ENCODE measurements at places on chromosomes 3 and 15. TPM values are rescaled to one million over a fixed set of nuclear protein-coding genes. Genes with fewer than 3 reads are reported as not detected.

The DLL4 gene
- 0.08 TPM for total RNA-seq

The GOLGA8N gene
- 6.5 TPM for total RNA-seq

The CCPG1 gene
- total RNA-seq: 35.5 TPM

The OIP5 gene
- total RNA-seq: not detected

The EPHB1 gene
- total RNA-seq: not detected

The ULK3 gene
- total RNA-seq: 35.1 TPM

The DBR1 gene
- total RNA-seq: 31.9 TPM

The LRRC31 gene
- not detected for total RNA-seq

The TMC3 gene
- not detected for total RNA-seq

The GXYLT2 gene
- total RNA-seq: not detected

The CPB1 gene
- total RNA-seq: not detected

The ADAM10 gene
- total RNA-seq: 67.8 TPM

The PLCL2 gene
- 33.1 TPM for total RNA-seq

The ONECUT1 gene
- not detected for total RNA-seq

The ZBBX gene
- not detected for total RNA-seq

The ATG7 gene
- total RNA-seq: 23.8 TPM

The ZNF148 gene
- 32.2 TPM for total RNA-seq

The KLF15 gene
- 0.16 TPM for total RNA-seq

The SERPINI1 gene
- 0.16 TPM for total RNA-seq

The AMIGO3 gene
- 3.5 TPM for total RNA-seq

The CLDN18 gene
- not detected for total RNA-seq

The TEX55 gene
- not detected for total RNA-seq

The MUC20 gene
- total RNA-seq: 1.6 TPM
